ENCODE measurements at places on chromosomes 6 and 20. TPM values are rescaled to one million over a fixed set of nuclear protein-coding genes. Genes with fewer than 3 reads are reported as not detected.

GRCh38 chr20:1800777-1801176, 94.4 kb upstream of the SIRPA start:
- no peaks in the 10 kb centered on the region for H3K27me3 ChIP-seq
- no peak for DNase-seq
- H3K4me1 ChIP-seq = peaks cover 6% of the 10 kb centered on the region
- no peak overlapping the region for H3K4me3 ChIP-seq
- no peaks in the 10 kb centered on the region for H3K36me3 ChIP-seq

GRCh38 chr6:7993952-7994351, 70.2 kb downstream of the BLOC1S5 start:
- DNase-seq = no peak
- H3K36me3 ChIP-seq = no peaks in the 10 kb centered on the region
- H3K4me1 ChIP-seq = peaks cover 24% of the 10 kb centered on the region
- H3K27me3 ChIP-seq = no peaks in the 10 kb centered on the region
- H3K27ac ChIP-seq = no peak overlapping the region

DNA sequence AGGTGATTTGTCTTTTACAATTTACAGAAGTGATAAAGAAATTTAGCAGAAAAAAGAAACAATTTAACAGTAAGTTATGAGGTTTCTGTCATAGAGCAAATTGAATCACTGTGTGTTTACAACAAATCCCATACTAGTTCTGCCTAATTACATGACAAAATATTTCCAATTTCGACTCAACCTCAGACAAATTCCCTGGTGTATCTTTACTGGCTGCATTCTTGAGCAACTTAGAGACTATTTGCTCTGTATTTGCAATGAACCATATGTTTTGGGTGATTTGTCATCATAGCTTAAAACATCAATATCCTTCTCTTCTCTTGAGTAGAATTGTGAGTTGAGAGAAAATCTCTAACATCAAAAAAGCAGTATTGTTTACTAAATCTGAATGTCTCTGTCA, 128.7 kb downstream of the SIM1 start:
- H3K27me3 ChIP-seq = no peaks in the 10 kb centered on the region
- DNase-seq = no peak
- no peak overlapping the region for H3K27ac ChIP-seq
- no peaks in the 10 kb centered on the region for H3K4me1 ChIP-seq

- no peak overlapping the region for H3K27ac ChIP-seq
- H3K27me3 ChIP-seq = no peaks in the 10 kb centered on the region
- no peaks in the 10 kb centered on the region for H3K36me3 ChIP-seq
- DNase-seq = no peak
- H3K4me1 ChIP-seq = no peaks in the 10 kb centered on the region
Observed at GRCh38 chr20:30419466-30419865, 838.0 kb upstream of the DEFB115 start.

DNA sequence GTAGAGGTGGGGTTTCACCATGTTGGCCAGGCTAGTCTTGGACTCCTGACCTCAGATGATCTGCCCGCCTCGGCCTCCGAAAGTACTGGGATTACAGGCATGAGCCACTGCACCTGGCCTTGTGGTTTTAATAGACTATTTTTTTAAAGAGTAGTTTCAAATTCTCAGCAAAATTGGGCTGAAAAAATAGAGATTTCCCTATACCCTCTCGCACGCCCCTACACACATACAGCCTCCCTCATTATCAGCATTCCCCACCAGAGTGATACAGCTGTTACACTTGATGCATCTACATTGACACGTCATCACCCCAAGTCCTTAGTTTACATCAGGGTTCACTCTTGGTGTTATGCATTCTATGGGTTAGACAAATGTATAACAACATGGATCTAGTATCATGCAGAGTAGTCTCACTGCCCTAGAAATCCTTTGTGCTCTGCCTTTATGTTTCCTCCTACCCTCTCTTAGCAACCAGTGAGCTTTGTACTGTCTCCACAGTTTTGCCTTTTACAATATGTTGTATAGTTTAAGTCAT, 103.6 kb downstream of the CDYL start:
- H3K4me1 ChIP-seq = peaks cover 18% of the 10 kb centered on the region
- no peak overlapping the region for H3K4me3 ChIP-seq
- no peak overlapping the region for H3K27ac ChIP-seq
- no peak for DNase-seq

- peak; percentile 51 for DNase-seq
- no peaks in the 10 kb centered on the region for H3K27me3 ChIP-seq
- H3K4me3 ChIP-seq = peak within 1 kb of the TSS; percentile 55
- H3K27ac ChIP-seq = peak within 1 kb of the TSS; percentile 79
Observed at GRCh38 chr20:51542571-51543421, at the start of gene NFATC2. NFATC2 (minus strand) TSS chr20:51542719; CDS start chr20:51542499, 220 bp downstream.

DNA sequence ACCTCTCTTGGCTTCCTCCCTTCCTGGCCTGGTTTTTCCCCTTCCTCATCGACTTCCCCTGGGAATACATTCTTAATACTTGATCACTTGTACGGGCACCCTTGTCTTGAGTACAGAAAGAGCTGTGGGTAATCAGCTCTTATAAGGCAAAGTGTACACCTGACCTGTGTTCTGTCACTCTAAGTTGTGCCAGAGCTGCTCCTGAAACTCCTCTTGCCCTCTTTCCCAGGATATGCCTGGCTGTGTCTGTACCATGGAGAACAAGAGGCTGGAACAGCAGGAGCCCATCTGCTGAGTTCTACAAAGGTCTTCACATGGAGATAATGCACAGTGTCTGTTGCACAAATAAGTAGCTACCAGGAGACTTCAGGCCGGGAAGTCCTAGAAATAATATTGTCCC, 110.1 kb downstream of the FOXA2 start:
- no peak for DNase-seq
- H3K36me3 ChIP-seq = no peaks in the 10 kb centered on the region
- H3K27ac ChIP-seq = no peak overlapping the region
- H3K4me1 ChIP-seq = no peaks in the 10 kb centered on the region
- H3K4me3 ChIP-seq = no peak overlapping the region

The TTPAL gene
- total RNA-seq = 7.3 TPM

The MOXD1 gene
- 1.5 TPM for total RNA-seq

The CALHM5 gene
- total RNA-seq = 2.4 TPM
